ENCODE measurements at places on chromosomes 2 and 18.

DNA sequence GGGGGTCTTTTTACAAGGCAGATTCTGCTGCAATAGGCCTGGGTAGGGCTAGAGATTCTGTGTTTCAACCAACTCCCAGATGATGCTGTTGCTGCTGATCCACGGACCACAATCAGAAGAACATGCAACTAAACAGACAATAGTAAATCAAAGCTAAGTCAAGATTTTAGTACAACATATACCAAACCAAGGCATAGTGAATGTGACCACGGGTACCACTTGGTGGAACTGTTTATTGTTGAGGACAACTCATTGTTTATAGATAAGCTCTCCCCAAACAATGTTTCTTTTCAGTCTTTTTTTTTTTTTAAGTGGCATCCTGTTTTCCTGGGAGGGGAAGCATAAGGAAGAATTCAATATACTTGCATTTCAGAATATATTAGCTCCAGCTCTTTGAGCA, 36.0 kb upstream of the DARS1 start:
- no peak for DNase-seq

DNA sequence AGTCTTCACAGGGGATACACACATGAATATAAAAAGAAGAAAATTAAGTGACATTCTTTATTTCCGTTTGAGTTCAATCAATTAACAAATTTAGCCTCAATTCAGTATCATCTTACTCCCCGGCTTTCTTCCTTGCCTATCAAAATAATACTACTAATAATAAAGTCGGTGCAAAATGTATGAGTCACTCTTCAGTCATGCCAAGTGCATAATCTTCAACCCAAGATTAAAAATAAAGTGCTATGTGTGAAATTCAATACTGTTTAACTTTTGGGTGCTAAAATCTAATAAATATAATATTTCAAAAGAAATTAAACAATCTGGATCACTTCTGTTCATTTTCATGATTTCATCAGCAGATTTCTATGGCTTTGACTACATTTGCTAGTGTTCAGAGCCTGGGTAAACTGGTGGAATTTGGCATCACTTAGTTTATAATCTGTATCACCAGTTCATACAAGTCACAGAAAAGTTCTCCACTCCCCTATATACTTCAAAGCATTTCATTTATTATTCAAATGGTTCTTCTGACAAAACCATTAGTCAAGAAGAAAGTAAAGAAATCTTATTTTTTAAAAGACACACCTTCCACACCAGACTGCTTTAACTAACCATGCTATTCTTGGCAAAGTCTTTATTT, 183.6 kb downstream of the THADA start:
- no peak for DNase-seq

- DNase-seq: no peak
These were observed 50.3 kb downstream of the TCF7L1 start for GRCh38 chr2:85183479-85183878.

- DNase-seq: no peak
These were observed 133.3 kb downstream of the LCLAT1 start for GRCh38 chr2:30580391-30580790.

- DNase-seq: no peak
These were observed 600.7 kb downstream of the IRS1 start for GRCh38 chr2:226198956-226199355.

DNA sequence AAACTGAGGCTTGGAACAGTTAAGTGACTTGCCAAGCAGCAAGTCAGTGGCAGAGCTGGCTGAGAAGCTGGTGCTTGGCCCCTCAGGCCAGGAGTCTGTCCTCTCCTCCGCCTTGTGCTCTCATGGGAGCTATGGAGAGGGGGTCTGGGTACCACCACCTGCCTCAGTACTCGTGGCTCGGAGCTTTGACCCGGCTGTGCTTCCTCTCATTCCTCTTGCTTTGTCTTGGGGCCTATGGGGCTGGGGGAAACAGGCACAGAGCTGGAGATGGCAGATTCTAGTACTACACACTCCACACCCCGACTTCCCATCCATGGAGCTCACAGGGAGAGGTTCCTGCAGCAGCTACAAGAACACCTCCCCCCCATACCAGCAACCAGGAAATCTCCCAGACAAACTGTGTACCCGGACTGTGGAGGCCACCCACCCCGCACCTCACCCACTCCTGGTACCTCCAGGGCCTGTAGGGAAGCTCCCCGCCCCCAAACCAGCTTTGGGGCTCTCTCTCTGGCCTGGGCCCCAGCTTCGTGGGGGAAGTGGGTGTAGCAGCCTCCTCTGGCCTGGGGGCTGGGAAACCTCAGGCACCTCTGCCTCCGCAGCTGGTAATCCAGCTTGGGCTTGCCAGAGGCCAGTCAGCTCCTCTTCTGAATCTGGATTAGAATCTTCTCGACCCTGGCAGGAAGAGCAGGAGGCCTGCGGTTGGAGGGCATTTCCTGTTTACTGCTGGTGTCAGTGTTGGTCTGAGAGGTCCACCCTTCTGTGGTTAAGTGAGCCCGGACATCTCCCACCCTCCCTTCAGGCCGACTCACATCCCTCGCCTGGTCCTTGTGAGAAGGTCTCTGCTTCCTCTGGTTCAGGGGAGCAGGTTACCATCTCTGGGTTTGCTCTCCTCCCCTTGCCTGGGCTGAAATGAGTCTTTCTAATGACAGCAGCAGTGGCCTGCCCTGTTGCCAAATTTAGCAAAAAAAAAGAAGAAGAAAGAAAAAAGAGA, 22.3 kb upstream of the RHOB start:
- DNase-seq: no peak

GRCh38 chr2:122191331-122191730, 435.9 kb downstream of the TSN start:
- DNase-seq: no peak

DNA sequence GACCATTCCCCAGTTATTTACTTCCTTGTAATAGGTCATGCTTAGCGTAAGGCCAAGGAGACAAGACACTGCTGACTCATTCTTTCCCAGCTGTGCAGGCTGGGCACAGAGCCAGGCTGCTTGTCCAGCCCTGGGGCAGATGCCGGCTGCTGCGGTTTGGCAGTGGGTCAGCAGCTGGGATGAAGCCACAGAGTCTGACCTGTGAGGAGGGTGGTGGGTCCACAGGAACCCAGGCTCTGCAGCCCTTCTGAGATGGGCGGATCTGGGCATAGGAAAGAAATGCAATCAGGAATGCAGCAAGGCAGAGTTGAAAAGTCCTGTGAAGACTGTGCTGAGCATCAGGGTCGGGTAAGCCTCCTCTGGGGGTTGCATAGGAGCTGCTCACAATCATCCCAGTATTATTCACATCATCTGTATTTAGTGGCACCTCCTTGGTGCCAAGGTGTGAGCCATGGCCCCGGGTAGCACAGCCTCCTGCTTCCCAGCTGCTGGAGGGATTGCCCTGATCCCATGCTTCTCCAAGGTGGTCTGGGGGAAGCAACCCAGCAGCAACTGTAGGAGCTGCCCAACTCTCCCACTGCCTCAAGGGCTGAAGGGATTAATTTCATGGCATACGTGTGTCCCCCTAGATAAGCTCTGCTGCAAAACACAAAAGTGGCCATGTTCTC, 139.0 kb downstream of the DDX1 start:
- no peak for DNase-seq

DNA sequence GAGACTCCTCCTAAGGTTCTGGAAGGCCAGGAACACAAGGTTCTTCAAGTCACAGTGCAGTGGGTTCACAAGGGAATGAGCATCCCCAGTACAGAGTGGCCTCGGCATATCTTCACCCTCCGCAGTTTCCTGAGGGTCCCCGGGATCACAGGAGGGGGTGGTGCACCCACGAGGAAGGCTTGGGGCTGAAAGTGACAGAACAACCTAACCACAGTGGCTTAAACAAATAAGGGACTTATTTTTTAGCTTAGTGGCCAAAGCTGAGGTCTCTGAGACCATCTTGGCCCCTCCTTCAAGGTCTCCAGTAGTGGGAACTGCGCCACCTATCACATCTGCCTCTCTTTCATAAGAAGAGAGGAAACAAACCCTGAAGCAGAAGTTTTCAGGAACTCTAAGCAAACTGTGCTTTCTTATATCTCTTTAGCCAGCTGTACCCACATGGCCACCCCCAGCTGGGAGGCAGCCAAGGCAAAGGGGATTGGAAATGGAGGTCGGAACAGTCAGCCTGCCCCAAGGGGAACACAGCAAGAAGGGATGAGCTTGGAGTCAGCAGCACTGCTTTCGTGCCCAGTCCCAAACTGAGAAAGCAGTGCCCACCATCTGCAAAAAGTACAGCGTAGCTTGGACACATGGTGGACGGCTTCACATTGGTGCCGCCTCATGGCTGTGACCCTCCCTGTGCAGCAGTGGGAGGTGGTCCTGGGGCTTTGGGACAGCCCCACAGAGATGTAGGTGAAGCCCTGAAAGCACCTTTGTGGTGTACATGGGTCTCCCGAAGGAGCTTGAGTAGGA, 260.0 kb upstream of the ID2 start:
- no peak for DNase-seq

DNA sequence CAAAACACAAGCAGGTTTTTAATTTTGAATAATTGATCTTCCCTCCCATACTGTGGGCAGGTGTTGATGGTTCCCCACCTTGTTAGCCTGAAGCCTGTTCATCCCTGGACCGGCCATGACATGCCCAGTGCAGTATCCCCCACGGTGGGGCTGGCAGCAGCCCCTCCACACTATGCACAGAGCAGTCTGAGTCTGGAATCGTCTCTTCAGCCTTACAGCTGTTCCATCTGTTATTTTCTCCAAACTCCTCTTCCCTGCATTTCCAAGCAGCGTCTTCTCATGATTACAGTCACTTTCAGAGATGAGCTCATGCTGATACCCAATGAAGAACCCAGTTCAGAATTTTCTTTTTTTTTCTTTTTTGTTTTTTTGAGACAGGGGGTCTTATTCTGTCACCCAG, 68.2 kb downstream of the ADI1 start:
- DNase-seq: no peak

- DNase-seq: no peak
These were observed 22.1 kb downstream of the MFF start for GRCh38 chr2:227347117-227347516.

- no peak for DNase-seq
These were observed 266.5 kb downstream of the PTGR3 start for GRCh38 chr18:74942319-74942910.

DNA sequence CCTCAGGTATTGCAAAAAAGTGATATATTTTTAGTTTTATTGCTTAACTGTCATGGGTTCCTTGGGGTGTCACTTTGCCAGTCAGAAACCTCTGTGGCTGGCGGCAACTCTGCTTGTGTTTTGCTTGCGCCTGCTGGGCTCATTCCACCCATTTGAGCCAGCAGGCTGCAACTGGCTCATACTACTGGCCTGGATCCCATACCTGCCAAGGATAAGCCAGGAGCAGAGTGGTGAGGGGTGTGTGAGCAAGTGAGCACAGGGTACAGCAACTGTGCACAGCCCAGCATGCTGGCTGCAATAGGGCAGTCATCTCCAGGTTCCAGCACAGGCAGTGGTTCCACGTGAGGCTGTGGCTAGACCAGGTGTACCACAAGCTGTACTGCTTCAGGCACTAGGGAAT, 687.5 kb downstream of the NYAP2 start:
- DNase-seq: no peak

DNA sequence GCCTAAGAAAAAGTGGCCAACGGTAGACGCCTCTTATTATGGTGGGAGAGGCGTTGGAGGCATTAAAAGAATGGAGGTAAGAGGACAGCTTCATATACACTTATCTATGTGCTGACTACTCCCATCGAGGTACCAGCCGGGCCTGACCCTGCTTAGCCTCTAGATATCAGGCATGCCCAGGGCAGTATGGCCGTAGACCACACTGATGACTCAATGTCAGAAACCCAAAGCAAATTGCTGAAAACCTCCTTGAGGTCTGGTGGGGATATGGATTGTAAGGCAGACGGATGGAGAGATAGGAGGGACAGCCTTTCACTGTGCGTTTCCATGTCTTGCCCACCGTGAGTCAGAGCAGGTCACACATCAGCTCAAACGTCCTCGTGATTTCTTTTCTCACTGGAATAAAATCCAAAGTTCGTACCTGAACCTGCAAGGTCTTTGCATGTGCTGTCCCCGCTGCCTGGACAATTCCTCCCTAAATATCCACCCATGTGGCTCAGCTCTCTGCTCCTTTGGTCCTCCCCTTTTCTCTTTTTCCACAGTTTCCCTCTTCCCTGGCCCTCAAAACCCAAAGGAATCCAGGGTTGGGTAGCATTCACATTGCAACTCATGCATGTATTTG, 168.9 kb downstream of the ANTXR1 start:
- no peak for DNase-seq

GRCh38 chr2:13193900-13194299, 477.2 kb downstream of the TRIB2 start:
- DNase-seq: no peak
